ENCODE measurements at places on chromosomes 13 and 19. TPM values are rescaled to one million over a fixed set of nuclear protein-coding genes. Genes with fewer than 3 reads are reported as not detected.

- H3K4me3 ChIP-seq, result no peak overlapping the region
- no peak overlapping the region for H3K27ac ChIP-seq
- DNase-seq, result no peak
- H3K4me1 ChIP-seq, result no peaks in the 10 kb centered on the region
- H3K27me3 ChIP-seq, result no peaks in the 10 kb centered on the region
- no peaks in the 10 kb centered on the region for H3K36me3 ChIP-seq
Measured at GRCh38 chr13:22736084-22736767, 444.6 kb upstream of the SGCG start.

- H3K4me3 ChIP-seq, result no peak overlapping the region
- no peaks in the 10 kb centered on the region for H3K4me1 ChIP-seq
- H3K27me3 ChIP-seq, result no peaks in the 10 kb centered on the region
- H3K27ac ChIP-seq, result no peak overlapping the region
- no peak for DNase-seq
Measured at GRCh38 chr13:37481885-37482227, 116.7 kb downstream of the POSTN start.

DNA sequence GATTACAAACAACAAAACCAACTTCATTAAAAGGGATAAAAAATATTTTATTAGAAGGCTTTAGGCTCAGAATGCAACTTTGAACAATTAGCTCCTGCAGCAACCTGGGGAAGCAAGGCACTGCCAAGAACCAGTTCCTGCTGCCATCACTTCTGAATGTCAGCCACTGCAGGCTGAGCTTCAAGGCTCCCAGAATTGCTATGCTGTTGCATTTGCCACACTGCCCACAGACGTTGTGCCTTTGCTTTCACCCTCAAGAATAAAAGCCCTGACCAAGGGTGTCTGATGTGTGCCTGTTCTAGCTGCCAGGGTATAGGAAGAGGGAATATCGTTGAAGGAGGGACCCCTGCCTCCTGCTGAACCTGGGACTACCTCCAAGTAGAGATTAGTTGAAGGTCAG is 238.4 kb downstream of the ITGBL1 start:
- no peak for DNase-seq
- no peaks in the 10 kb centered on the region for H3K36me3 ChIP-seq
- H3K27me3 ChIP-seq, result no peaks in the 10 kb centered on the region
- no peak overlapping the region for H3K27ac ChIP-seq
- H3K4me3 ChIP-seq, result no peak overlapping the region

DNA sequence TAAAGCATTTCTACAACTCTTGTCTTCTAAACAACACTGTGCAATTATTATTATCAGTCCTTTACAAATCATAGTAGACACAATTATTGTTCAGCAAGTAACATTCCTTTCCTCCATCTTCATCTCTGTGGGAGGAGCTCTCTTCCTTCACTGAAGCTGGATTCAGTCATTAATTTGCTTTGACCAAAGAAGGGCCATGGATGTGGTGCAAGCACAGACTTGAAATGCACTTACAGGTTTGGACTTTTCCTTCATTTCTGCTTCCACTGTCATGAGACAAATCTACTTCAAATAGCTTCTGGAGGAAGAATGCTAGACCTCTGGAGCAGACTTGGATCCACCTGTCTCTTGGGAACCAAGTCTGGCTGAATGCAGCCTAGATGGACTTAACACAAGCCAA is 336.6 kb upstream of the SLITRK6 start:
- no peak for DNase-seq
- H3K36me3 ChIP-seq, result no peaks in the 10 kb centered on the region
- H3K4me3 ChIP-seq, result no peak overlapping the region
- no peaks in the 10 kb centered on the region for H3K27me3 ChIP-seq
- H3K27ac ChIP-seq, result no peak overlapping the region
- H3K4me1 ChIP-seq, result no peaks in the 10 kb centered on the region

DNA sequence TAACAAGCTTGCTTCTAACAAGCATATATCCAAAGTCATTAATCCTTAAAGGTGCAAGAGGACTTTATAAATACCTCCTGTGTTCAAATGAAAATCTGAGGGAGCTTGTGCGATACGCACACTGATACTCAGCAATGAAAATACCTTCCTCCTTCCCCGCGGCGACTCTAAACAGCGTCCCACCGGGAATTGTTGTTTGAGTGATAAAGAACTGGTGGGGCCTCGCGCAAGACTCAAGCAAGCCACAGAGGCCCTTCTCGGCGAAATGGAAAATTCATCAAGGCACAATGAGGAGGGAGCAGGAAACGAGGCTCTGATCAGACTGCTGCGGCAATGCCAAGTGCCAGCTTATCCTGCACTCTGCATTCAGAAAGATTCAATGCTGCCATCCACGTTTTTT is 126.7 kb downstream of the ABCC4 start:
- no peaks in the 10 kb centered on the region for H3K4me1 ChIP-seq
- peaks cover 4% of the 10 kb centered on the region for H3K36me3 ChIP-seq
- DNase-seq, result no peak
- no peaks in the 10 kb centered on the region for H3K27me3 ChIP-seq
- no peak overlapping the region for H3K27ac ChIP-seq
- no peak overlapping the region for H3K4me3 ChIP-seq

GRCh38 chr13:73274147-73274546 is 215.3 kb downstream of the KLF5 start:
- H3K36me3 ChIP-seq, result no peaks in the 10 kb centered on the region
- no peak for DNase-seq
- peak overlapping the region; percentile 64 for H3K27ac ChIP-seq
- H3K27me3 ChIP-seq, result no peaks in the 10 kb centered on the region
- no peak overlapping the region for H3K4me3 ChIP-seq

- H3K27ac ChIP-seq, result no peak overlapping the region
- H3K27me3 ChIP-seq, result no peaks in the 10 kb centered on the region
- H3K4me1 ChIP-seq, result peaks cover 17% of the 10 kb centered on the region
- no peak for DNase-seq
- H3K4me3 ChIP-seq, result no peak overlapping the region
- no peaks in the 10 kb centered on the region for H3K36me3 ChIP-seq
Measured at GRCh38 chr13:43061496-43062280, 38.3 kb downstream of the DNAJC15 start.

GRCh38 chr13:34435338-34435737 is 506.7 kb upstream of the NBEA start:
- H3K4me1 ChIP-seq, result no peaks in the 10 kb centered on the region
- no peaks in the 10 kb centered on the region for H3K36me3 ChIP-seq
- no peak overlapping the region for H3K27ac ChIP-seq
- H3K4me3 ChIP-seq, result no peak overlapping the region
- no peak for DNase-seq

GRCh38 chr13:68929075-68929745 is 1178.4 kb upstream of the ATXN8OS start:
- H3K36me3 ChIP-seq, result no peaks in the 10 kb centered on the region
- no peak overlapping the region for H3K27ac ChIP-seq
- H3K27me3 ChIP-seq, result no peaks in the 10 kb centered on the region
- H3K4me3 ChIP-seq, result no peak overlapping the region

GRCh38 chr19:12790628-12791344 is 500 bp upstream of the JUNB start:
- peaks cover 16% of the 10 kb centered on the region for H3K36me3 ChIP-seq
- H3K4me3 ChIP-seq, result peak overlapping the region; percentile 19
- peaks cover 50% of the 10 kb centered on the region for H3K4me1 ChIP-seq
- DNase-seq, result peak; percentile 20
- H3K27ac ChIP-seq, result peak overlapping the region; percentile 96

The ZNF302 gene
- 33.5 TPM for total RNA-seq

DNA sequence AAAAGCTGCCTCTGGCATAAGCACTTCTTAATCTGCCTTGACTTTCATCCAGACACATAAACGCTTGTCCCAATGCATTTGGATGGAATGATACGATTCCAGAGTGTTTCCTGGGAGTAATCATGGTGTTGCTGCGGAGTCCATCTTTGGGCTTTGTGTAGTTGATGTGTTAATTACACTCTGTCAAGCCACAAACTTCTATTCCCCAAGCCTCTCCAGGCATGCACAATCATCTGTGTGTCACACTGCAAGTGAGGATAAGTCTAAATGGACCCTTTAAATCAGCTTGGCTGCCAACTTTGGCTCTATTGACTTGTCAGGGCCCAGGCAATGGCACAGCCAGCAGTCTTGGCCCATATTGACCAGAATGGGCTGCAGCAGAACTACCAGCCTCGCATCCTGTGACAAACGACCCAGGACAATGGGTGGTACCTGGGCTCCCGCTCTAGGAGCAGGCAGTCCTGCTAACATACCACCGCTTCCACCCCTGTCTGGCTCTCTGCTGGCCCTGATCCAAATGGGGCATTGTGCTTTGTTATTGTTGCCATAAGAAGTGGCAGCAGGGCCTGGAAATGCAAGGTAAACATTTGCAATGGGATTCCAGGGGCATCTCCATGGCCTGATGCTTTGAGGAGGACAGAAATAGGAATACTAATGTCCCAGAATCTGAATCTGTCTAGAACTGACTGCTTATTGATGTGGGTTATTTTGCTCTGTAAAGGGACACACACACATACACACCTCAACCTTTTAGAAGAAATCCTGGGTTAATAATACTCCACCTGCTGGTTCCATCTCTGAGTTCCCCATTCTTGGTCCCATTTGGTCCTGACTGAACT is 127.2 kb downstream of the DNAJC15 start:
- no peaks in the 10 kb centered on the region for H3K27me3 ChIP-seq

The ZNF224 gene
- 31.9 TPM for total RNA-seq

Measured in thyroid gland (tissue), 4 donors.